WTC11 (cell line): ENCODE measurements at places on chromosomes 4 and X.
A peak's percentile ranks its signal among the peaks of the same experiment; 100 is the strongest.

GRCh38 chr4:171430495-171430894 is 382.7 kb upstream of the GALNTL6 start:
- DNase-seq, result no peak

DNA sequence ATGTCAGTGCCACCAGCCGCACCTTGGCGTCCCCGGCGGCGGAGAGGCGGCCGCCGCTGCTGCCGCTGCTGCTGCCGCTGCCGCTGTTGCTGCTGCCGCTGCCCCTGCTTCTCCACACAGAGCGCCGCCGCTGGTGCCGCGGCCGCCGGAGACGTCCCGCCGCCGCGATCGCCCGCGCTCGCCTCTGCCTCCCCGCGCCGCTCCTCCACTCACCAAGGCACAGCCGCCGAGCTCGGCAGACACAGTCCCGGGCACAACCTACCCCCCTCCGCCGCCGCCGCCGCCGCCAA is at the start of gene PPP3CA:
TSS of gene PPP3CA (minus strand) at position 260 of the 290 bp plus-strand sequence.
- DNase-seq, result no peak

DNA sequence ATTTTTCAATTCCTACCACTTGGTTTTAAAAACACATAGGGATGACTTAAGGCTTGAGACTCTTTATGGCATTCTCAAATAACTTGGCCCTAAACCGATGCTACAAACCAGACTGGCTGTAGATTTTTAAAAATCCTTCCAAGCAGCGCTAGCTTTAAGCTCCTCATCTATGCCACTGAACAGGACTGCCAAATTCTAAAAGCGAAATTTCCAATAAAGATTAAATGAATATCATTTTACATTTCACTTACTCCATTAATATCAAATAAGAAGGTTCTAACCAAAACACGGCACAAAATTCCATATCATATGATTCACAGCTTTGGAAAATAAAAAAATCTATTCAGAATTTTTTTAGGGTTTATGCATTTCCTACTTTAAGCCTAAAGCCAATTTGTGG is 134.2 kb downstream of the FANCB start:
- DNase-seq, result no peak

DNA sequence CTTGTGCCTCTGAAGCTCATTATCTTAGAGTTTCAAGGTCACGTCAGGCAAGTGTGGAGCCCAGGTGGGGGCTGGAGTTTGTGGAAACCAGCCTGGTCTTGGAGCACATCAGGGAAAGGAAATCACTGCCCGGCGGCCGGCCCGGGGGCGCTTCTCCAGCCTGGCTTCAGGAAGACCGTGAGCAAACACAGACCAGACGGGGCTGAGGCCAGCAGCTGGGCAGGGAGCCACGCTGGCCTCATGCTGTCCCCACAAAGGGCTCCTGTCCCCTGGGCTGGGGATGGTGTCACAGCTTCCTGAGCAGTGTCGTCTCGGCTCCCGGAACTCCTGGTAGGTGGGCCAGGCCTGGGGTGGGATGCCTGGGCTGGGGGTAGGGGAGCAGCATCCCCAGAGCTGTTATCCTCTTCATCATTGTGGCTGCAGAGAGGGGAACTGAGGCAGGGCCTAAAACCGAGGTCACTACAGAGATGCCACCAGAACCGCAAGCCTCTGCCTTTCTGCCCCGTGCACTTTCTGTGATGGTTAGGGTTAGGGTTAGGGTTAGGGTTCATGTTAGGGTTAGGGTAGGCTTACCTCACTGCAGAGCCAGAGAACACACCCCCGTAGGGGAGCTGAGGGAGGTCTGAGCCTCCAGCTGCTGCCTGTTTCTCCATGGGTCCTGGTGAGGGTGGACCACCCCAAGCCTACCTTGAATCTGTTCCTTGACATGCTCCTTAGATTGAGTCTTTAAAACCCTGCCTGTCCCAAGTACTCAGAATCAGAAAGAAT is 77.5 kb downstream of the HTRA3 start:
- no peak for DNase-seq

DNA sequence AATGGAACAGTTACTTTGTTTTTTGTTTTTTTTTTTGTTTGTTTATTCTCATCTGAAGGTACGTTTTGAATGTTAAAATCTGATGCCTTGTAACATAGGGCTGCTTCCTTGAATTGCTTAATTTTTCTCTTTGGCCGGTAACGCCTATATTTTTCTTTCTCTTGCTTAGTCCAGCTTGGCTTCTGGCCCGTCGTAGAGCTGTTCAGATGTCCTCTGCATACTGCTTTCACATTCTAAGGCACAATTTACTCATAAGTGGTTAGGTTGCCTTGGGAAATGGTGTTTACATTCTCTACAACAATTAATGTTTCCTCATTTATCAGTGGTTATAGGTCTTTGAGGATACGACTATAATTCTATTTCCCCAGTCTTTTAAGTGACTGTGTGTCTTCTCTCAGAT is 7.9 kb downstream of the NONO start:
- no peak for DNase-seq

- no peak for DNase-seq
These were observed 11.7 kb downstream of the MSN start for GRCh38 chrX:65679071-65679540.

GRCh38 chrX:74405973-74406489 is 15.3 kb upstream of the SLC16A2 start:
- no peak for DNase-seq

- DNase-seq, result no peak
These were observed 35.0 kb upstream of the MAML3 start for GRCh38 chr4:140188975-140189374.

DNA sequence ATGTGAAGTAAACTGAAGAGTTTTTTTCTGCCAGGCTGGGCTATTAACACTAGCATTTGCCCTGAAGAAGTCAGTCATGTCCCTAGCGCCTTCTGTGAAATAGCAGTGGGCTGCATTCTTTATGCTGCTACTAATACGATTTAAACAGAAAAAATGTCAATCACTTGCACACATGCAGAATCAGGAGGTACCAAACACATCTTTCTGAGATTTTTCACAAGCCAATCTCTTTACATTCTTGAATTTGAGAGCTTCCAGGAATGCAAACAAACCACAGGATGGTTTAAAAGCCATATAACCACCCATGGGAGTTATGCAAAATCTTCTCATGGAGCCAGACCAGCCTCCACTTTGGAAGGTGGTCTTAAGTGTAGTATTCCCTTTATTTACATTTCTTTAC is 220.1 kb downstream of the IQCM start:
- DNase-seq, result no peak

- peak; percentile 55 for DNase-seq
These were observed 94.1 kb upstream of the GALNT7 start for GRCh38 chr4:173074501-173074946.

GRCh38 chr4:128517739-128518510 is 230.3 kb upstream of the PGRMC2 start:
- no peak for DNase-seq

- DNase-seq, result no peak
These were observed 243.1 kb upstream of the TENM3 start for GRCh38 chr4:182000077-182000476.

- no peak for DNase-seq
These were observed 210.8 kb downstream of the MGST2 start for GRCh38 chr4:139876337-139876941.

DNA sequence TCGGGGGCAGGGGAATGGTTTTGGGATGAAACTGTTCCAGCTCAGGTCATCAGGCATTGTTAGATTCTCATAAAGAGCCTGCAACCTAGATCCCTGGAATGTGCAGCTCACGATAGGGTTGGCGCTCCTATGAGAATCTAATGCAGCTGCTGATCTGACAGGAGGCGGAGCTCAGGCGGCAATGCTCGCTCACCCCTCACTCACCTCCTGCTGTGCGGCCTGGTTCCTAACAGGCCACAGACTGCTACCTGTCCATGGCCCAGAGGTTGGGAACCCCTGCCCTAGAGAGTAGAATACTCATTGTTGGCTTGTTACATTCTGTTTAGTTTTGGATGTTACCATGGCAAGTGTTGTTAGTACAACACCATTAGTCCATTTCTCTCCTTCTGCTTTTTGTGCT is 40.8 kb upstream of the STX18 start:
- DNase-seq, result peak; percentile 64

- DNase-seq, result no peak
These were observed 29.9 kb downstream of the FGFRL1 start for GRCh38 chr4:1041147-1041935.

- DNase-seq, result no peak
These were observed 44.8 kb upstream of the PITX2 start for GRCh38 chr4:110667670-110668069.

- DNase-seq, result no peak
These were observed 8.5 kb downstream of the NSG1 start for GRCh38 chr4:4395371-4395770.

GRCh38 chrX:6810776-6811175 is 275.9 kb upstream of the VCX3A start:
- DNase-seq, result no peak

DNA sequence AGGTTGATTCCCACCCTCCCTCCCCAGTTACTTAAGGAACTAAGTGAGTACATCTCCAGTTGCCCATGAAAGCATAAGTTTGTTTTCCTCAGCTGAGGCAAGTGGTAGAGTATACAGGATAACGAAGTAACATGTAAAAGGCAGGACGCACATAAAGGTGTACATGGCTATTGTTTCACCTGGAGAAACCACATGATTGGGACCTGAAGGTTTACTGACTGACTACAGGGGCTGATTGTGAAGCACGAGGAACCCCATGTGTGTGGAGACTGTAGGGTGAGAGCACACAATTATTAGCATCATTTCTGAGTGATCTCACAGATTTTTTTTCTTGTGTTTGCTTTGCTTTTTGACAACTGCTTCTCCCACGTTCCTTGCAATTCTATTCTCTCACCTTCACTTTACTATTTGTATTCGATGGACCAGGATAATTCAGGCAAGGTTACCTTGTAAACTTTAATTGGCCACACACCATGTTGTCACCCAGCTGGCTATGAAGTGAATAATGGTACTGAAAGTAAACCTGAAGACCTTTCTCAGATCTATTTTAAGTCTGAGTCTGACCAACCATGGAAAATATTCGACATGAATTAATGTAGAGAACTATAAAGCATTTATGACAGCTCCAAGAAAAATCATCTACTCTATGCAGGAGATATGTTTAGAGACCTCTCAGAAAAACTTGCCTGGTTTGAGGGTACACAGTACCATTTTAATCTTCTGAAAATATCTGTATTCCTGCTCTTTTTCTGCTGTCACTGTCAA is 102.5 kb upstream of the MYOZ2 start:
- DNase-seq, result no peak

- DNase-seq, result no peak
These were observed 124.0 kb upstream of the POF1B start for GRCh38 chrX:85503258-85504158.

DNA sequence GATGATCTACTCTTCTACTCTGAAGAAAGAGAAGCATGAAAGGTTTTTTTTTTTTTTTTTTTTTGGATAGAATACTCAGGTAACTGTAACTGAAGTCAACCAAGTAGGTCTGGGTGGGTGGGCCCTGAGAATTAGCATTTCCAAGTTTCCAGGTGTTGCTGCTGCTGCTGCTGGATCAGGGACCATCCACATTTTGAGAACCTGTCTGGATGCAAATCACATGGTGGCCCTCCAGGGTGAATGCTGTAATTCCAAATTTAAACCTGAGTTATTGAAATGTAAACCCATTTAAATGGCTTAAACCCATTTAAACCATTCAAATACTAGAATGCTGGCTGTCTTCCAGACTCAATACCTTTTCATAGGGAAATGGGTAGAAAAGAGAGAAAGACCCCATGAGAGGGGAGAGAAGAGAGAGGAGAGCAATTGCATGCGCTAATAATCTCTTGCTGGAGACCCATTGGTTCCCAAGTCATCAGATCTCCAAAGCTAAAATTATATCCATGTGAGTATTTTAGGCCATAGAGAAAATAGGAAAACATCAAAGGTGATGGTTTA is 17.6 kb downstream of the SUPT20HL1 start:
- no peak for DNase-seq

- DNase-seq, result peak; percentile 54
These were observed 615 bp downstream of the NEXMIF start for GRCh38 chrX:74924449-74925224.

DNA sequence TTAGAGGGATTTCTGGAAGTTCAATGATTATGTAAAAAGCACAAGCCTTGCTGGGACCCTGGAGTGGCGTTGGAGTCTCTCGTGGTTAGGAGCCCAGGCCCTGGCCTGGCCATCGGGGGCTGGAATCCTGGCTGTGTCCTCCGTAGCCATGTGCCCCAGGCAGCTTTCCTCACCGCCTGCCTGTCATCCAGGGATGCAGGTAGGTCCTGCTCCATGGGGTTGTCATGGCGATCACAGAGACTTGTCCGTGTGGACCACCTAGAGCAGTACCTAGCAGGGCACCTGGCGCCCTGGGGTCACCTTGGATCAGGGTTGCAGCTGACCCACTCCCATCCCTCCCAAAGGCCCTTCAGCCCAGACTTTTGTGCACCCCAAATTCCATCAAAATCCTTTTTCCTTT is 30.2 kb upstream of the WFS1 start:
- no peak for DNase-seq

DNA sequence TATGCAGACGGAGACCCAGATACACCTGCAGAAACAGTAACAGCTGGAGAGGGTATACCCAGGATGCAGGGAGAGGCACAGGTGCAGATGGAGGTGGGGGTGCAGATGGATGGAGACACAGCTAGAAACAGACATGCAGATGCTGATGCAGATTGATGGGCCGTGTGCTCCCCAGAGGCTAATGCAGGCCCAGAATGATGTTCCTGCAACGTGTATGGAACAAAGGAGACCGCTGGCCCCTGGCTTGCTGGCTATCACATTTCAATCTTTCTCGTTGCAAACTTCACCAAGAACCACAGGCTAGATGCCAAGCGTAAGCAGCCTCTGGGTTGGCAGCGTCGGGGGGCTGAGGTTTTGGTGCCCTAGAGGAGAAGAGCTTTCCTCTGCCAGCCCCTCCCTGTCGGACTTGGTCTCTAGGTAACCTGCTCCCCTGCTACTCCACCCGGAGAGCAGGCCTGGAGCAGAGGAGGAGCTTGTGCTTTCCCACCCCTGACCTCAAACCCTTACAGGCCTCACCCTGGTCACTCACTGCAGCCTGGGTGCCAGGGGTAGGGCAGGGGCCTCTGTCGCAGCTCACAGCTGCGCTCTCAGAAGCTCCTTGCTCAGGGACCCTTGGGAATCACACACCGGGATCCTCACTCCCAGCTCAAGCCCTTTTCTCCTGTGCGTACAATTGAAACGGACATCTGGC is 69.0 kb upstream of the PSAPL1 start:
- no peak for DNase-seq

DNA sequence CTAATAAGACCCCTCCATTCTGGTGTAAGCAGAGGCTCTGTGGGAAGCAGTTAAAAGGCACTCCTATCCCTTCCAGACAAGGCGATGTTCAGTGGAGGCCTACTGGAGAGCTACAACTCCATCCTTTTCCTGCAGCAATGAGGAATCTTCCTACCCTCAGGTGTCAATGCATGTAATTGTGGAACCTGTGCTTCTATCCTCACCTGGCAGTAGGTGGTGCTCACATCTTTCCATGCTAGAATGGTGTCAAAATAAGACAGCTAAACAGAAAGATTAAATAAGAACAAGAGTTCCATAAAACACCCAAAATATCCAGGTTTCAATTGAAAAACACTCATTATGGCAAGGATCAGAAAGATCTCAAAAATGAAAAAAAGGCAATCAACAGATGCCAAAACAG is 224.6 kb downstream of the IL15 start:
- DNase-seq, result no peak
